H9 (cell line): ENCODE measurements at places on chromosomes 1 and 21. TPM values are rescaled to one million over a fixed set of nuclear protein-coding genes. Genes with fewer than 3 reads are reported as not detected.

Gene TMEM53
- 6.2 and 7.2 TPM in 2 replicates for total RNA-seq

GRCh38 chr1:115555446-115555845 lies 86.3 kb upstream of the VANGL1 start:
- H3K4me1 ChIP-seq: no peaks in the 10 kb centered on the region
- no peak overlapping the region for H3K27ac ChIP-seq
- H3K27me3 ChIP-seq: no peaks in the 10 kb centered on the region

GRCh38 chr1:29743264-29743663 lies 506.9 kb downstream of the PTPRU start:
- H3K4me1 ChIP-seq: no peaks in the 10 kb centered on the region
- H3K36me3 ChIP-seq: no peaks in the 10 kb centered on the region
- H3K27me3 ChIP-seq: no peaks in the 10 kb centered on the region
- DNase-seq: no peak

DNA sequence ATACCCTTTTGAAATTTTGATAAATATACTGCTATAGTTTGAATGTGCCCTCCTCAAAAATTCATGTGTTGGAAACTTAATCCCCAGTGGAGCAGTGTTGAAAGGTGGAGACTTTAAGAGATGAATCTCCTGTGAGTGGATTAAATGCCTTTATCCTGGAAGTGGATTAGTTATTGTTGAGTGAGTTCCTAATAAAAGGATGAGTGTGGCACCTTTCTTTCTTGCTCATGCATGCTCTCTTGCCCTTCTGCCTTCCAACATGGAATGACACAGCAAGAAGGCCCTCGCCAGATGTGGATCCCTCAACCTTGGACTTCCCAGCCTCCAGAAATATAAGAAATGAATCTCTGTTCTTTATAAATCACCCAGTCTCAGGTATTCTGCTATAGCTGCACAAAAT lies 51.8 kb downstream of the CD160 start:
- no peaks in the 10 kb centered on the region for H3K27me3 ChIP-seq
- no peak overlapping the region for H3K27ac ChIP-seq
- peaks cover 28% of the 10 kb centered on the region for H3K36me3 ChIP-seq
- DNase-seq: no peak

DNA sequence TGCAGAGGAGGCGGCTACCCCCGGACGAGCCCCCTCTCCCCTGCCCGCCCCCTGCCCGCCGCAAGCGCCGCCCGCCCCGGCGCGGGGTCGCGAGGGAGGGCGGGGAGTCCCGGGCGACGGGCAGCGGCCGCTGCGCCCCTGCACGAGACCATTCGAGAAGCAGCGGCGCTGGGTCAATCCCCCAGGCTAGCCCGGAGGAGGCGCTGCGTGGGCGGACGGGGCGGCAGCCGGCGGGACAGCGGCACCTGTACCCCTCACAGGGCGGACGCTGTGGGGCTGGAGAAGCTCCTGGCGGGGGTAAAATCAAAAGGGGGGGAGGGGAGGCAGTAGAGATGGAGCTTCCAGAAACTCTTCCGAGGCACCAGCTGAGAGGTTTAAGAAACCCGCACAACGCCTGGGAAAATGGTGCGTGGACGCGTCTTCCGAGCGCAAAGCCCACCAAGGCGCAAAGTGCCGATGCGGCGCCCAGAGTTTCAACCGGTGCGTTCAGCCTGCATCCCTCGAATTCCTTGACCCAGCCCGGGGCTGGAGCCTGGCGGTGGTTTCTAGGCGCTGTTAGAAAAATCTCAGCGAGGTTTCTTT lies at the start of gene PLPPR5:
PLPPR5 (minus strand) TSS at position 1 of the 582 bp plus-strand sequence. CDS start 190 bp downstream, outside the sequence.
- no peaks in the 10 kb centered on the region for H3K4me1 ChIP-seq
- no peaks in the 10 kb centered on the region for H3K36me3 ChIP-seq
- peak; percentile 61 for DNase-seq
- H3K27me3 ChIP-seq: no peaks in the 10 kb centered on the region
- no peak within 1 kb of the TSS for H3K27ac ChIP-seq
- peak within 1 kb of the TSS; percentile 74 for H3K4me3 ChIP-seq

DNA sequence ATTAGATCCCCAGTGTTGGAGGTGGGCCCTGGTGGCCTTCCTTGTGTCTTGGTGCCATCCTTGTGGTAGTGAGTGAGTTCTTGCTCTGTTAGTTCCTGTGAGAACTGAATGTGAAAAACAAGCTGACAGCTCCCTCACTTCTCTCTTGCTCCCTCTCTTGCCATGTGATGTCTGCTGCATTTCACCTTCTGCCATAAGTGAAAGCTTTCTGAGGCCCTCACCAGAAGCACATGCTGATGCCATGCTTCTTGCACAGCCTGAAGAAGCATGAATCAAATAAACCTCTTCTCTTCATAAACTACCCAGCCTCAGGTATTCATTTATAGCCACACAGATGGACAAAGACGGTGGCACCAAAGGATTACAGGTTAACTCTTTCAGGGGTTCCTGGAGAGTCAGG lies 166.1 kb upstream of the ETV3 start:
- H3K27ac ChIP-seq: no peak overlapping the region
- H3K4me3 ChIP-seq: no peak overlapping the region
- H3K27me3 ChIP-seq: no peaks in the 10 kb centered on the region
- H3K36me3 ChIP-seq: no peaks in the 10 kb centered on the region

DNA sequence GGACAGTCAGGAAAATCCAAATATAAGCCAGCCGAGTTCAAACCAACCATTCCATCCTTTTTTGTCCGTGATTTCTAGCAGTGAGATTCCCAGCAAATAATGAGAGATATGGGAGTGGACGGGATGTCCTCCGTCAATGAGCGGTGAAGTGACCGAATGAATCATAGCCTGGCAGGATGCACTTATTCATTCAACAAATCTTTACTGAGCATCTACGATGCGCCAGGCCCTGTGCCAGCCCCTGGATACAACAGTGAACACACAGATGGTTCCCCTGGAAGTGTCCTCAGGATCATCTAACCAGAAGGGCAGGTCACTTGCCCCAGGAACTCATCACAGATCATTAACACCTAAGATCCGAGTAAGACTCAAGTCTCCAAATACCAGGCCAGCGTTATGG lies 8.2 kb upstream of the PLEKHA6 start:
- no peak overlapping the region for H3K4me3 ChIP-seq
- DNase-seq: no peak
- H3K27me3 ChIP-seq: no peaks in the 10 kb centered on the region
- no peak overlapping the region for H3K27ac ChIP-seq
- H3K4me1 ChIP-seq: no peaks in the 10 kb centered on the region
- no peaks in the 10 kb centered on the region for H3K36me3 ChIP-seq
